ENCODE measurements at places on chromosomes 6 and 20.
A peak's percentile ranks its signal among the peaks of the same experiment; 100 is the strongest.

DNA sequence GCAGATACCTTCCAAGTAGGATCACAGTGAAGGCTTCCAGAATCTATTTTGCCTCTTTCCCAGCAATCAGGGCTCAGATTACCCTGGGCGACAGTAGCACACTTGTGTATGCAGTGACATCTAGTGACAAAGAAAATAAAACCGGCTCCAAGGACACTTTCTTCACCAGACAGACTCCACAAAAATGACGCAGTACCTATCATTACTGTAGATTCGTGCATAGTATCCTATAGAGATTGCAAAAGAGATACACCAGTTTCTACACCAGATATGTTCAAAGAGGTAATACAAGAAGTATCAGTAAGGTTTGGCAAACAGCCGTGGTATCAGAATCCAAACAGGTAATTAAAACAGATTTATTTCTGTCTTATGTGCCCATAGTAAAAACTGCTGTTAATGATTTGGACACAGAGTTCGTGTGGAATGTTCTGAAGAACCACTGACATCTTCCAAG lies 600.4 kb upstream of the JAG1 start:
- DNase-seq = peak; percentile 36

DNA sequence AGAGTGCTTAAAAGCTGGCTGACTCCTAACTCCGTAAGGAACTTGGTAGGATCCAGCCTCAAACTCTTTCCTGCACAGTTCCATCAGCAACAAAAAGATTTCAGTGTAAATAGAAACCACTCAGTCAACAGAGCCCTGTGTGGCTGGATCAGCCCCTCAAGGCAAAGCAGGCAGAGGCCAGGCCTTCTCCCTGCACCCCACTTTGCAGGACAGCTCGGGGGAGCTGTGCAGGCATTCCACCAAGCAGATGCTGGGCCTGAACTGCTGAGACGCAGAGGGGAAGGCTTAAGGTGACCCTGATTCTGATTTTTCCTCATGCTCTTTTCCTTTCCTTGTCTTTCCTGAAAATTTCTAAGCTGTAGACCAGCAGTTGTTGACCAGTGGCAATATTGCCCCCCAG lies 91.5 kb downstream of the NFATC2 start:
- DNase-seq = no peak

- DNase-seq = no peak
These were observed 232.0 kb downstream of the IBTK start for GRCh38 chr6:82015526-82015925.

GRCh38 chr20:11140359-11140758 lies 466.6 kb upstream of the JAG1 start:
- peak; percentile 97 for DNase-seq

DNA sequence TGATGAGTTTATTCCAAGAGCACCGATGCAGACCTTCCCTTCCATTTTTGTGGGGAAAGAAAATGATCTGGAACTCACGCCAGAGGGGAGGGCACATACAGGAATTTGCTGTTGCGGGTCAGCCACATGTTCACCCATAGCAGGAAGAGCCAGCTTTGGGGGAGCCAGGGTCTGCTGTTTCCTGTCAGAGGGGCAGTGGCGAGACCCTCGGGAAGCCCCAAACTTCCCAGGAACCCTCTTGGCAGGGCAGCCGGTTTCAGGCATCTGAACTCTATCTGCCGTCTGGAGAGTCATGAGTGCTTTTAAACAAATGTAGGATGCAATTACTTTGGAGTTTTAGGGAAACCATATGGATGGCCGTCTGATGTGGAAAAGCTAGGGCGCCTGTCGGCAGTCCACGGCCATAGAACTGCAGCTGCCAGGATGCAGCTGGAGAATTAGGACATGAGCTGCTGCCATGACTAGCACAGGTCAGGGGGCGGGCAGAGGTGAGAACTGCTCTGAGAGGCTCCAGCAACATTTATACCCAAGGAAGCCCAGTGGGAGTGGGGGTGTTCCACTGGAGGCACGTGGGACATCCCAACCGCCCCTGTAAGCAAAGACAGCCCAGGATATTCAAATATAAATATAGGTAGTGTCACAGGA lies 14.8 kb upstream of the SERPINB9 start:
- no peak for DNase-seq

DNA sequence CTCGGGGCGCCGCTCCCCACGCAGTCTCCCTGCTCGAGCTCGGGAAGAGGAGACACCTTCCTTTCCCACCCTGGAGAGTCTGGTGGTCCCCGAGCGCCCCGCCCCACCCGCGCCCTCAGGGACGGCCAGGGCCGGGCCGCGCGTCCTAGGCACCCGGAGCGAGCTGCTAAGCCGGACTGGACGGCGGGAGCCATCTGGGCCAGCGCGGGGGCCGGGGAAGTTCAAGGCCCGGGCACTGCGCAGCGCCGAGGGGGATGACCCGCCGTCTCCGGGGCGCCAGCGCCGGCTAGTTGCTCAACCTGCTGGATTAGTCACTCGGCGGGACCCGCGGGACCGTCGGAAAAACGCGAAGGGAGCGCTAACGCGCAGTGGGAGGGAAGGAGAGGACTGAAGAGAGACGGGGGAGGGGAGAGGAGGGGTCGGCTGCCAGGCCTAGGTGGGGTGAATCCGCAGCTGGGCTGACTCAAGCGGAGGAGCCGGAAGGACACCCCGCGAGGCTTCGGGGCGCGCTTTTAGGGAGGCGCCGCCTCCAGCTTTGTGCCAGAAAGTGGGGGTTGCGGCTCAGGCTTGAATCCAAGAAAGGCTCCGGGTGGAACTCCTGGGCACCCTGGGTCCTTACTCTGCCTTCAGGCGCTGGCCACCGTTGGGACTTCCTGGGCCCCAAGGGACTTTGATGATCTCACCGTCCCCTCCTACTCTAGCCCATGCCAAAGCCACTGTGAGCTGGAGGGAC lies 75.7 kb upstream of the FOXP4 start:
- DNase-seq = no peak

DNA sequence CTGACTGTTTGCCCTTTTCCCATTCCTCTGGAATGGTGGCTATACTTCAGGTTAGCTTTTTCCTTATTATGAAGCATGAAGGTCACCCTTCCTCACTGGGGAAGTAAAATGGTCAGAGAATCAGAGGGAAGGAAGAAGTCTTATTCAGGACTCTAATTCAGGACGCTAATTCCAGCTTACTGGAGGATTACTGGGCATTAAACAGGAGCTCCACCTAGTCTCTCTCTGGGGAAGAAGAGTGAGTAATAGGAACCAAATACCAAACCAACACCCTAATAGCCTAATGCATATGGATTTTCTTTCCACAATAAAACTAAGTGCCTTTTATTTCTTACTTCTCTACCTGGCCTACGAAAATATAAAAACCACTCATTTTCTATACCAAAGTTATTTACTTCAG lies 10.1 kb downstream of the CRISP1 start:
- no peak for DNase-seq

- peak; percentile 79 for DNase-seq
These were observed 233.5 kb upstream of the SGK1 start for GRCh38 chr6:134551245-134551960.

DNA sequence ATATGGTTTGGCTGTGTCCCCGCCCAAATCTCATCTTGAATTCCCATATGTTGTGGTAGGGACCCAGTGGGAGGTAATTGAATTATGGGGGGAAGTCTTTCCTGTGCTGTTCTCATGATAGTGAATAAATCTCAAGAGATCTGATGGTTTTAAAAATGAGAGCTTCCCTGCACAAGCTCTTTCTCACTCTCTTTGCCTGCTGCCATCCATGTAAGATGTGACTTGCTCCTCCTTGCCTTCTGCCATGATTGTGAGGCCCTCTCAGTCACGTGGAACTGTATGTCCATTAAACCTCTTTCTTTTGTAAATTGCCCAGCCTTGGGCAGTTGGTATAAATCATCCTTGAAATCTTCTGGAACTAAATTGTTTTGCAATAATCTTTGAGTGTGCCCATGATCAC lies 31.9 kb upstream of the TBX18 start:
- no peak for DNase-seq

DNA sequence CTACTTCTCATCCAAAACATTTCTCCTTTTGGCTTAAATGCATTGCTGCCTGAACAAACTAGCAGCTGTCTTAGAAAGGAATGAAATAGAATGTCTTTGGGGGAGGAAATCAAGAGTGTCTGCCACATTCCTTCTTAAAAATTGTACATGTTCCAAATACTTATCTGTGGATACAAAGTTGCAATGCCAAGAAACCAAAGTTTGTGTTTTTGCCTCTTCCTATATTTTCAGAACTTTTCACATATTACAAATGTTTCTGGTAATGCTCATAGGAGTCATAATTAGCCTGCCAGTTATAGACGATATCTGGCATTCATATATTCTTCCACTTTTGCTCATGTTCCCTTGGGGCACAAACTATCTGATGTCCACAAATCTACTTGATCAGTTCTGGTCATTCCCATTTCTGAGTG lies 165.5 kb upstream of the BMP5 start:
- DNase-seq = peak; percentile 60

DNA sequence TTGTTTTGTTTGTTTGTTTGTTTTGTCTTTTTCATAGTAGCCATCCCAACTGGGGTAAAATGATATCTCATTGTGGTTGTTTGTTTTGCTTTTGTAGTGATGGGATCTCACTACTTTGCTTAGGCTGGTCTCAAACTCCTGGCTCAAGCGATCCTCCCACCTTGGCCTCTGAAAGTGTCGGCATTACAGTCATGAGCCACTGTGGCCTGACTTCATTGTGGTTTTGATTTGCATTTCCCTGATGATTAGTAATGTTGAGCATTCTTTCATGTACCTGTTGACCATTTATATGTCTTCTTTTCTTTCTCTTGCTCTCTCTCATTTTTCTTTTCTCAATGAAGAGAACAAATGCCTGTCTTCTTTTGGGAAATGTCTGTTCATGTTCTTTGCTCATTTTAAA lies 30.8 kb upstream of the HLA-DOA start:
- no peak for DNase-seq

- DNase-seq = no peak
These were observed 186.0 kb upstream of the NOX3 start for GRCh38 chr6:155641603-155642002.

DNA sequence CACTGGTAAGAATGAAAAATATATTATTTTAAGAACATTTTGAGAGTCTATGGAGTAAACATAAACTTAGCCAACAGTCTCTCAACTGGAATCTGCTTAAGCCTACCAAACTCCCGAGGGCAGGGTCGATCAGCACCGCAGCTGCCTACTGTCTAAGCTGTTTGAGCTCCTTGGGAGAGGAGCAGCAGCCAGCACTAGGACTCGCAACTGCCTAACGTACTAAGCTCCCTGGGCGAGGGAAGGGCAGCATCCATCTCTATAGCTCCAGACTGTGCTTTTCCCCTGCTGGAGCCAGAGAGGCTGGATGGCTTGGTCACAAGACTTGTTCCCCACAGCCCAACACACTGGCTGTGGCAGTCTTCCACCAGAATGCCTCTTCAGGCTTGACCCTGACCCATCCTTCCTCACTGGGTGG lies 96.4 kb downstream of the MOXD1 start:
- DNase-seq = no peak

DNA sequence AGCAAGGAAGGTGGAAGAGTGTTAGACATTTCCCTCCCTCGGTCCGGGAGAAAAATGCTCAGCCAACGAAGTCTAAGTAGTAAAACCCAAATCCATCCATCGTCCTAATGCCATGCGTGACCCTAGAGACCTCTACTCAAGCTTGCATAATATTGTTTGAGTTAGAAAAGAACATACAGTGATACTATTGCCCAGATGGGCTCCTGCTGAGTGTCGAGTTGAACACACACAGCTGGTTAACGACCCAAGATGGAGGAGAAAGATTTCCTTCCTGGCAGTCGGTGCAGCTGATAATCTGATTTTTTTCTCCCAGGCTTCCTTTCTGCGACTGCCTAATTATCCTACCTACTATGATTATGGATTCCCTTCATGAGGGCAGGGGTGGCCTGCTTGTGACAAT lies 164.4 kb upstream of the KCNG1 start:
- DNase-seq = no peak

DNA sequence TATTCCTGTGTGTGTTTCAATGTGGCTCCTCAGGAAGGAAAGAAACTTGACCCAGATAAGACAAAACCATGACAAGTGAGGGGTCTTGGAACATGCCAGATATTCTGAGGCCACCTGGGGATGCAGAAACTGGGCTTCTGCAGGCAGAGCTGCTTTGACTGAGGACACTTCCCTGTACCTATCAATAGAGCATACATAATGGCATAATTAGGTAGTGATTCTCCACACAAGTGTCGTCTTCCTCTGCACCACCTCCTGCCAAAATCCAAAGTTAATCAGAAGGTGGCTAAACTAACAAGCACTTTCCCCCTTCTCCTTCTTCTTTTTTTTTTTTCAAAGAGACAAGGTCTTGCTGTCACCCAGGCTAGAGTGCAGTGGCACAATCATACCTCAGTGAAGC lies 97.1 kb downstream of the KIF13A start:
- no peak for DNase-seq

DNA sequence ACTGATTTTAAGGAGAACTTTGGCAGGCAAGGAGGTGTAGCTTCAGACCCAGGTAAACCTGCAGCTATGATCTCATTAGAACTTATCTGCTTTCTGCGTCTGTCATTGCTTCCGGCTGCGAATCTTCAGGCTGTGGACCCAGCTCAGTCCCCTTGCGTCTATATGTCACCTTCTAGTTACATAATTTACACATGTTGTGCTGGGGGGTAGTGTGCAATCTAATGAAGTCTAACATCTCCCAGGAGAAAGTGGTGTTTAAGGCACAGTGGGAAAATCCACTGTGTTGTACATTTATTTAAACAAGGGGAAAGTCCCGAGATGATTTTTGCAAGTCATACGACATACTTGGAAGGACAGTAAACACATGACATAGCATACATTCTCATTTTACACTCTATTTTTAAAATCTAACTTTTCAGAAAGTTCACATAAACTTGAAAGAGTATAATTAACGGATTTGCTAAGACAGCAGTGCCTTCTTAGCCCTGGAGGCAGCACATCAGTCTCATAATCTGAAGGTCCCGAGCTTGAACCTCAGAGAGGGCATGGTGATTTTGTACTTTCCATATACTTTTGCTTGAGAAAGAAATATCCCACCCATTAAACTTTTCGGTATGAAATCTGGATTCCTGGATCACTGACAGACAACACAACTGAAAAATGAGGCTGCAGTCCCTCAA lies 35.2 kb downstream of the GPX6 start:
- no peak for DNase-seq

DNA sequence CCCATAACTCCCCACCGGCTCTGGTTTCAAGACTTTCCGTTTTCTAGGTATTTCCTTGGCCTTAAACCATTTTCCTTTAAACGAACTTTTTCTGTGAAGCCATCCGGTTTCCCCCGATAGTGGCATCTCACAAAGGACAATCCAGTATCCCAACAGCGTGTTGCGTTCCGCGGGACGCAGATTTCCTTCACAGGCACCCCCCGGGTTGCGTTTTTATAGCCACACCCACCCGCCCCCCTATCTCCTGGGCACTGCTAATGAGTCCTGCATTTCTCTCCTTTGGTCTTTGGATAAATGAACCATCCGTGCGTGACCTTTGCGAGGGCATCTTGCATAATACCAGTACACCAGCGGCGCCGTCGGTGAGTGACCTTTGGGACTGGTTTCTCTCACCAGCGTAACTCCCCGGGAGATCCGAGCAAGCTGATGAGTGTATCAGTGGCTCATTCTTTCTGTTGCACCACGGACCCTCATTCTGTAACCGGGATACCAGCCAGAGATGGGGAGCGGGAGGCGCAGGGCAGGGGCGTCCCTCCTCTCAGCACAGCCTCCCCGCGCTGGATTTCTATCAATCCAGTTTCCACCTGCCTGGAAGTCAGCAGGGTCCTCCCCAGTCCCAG lies 586 bp upstream of the NQO2 start:
- peak; percentile 81 for DNase-seq
